ENCODE measurements at places on chromosomes 6 and 20.

DNA sequence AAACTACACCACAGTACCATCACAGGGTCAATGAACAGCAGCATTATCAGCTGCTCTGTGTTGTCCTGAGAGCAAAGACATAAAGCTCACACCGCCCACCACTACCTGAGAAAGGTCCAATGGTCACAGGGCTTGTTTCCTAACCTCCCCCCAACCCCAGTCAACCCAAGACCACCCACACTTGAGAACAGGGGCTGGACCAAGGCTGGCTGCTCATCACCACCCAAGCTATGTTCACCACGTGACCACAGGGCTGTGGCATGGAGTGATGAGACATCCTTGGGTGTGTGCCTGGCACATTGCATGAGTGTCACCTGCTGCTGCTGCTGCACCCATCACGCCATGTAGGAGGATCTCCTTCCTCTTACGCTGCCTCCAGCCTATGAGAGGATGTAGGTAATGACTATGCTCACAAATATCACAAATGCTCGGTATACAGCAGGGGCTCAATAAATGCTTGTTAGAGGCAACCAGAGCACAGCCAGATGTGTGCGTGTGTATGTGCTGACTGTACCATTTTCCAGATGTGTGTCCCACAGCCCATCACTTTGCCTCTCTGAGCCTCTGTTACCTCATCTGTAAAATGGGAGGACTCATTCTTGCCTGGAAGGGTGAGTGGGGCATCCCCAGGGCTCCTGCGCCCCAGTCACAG is 23.3 kb upstream of the SIRPA start:
- no peak for DNase-seq

- DNase-seq: no peak
Measured at GRCh38 chr6:41049955-41050354, 3.0 kb upstream of the APOBEC2 start.

- no peak for DNase-seq
Measured at GRCh38 chr20:49582413-49583334, 14.7 kb upstream of the PTGIS start.

DNA sequence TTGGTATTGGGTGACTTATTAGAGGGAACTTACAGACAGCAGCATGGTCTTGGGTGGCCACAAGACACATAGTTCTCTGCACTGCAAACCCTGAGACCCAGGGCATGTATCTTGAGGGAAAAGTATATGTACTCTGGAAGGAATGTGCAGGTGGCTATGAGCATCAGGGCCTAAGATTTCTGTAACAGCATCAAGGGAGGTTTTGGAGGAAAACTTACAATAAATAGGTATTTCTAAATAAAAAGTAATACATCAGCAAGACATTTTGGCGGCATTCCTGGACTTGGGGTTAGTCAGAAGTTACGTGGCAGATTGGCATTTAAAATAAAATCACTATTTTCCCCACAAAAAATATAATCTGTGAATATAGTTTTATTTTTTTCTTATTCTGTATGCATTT is 8.0 kb upstream of the STX7 start:
- DNase-seq: no peak

- DNase-seq: peak; percentile 70
Measured at GRCh38 chr20:5056801-5057599, 55.7 kb upstream of the SLC23A2 start.

DNA sequence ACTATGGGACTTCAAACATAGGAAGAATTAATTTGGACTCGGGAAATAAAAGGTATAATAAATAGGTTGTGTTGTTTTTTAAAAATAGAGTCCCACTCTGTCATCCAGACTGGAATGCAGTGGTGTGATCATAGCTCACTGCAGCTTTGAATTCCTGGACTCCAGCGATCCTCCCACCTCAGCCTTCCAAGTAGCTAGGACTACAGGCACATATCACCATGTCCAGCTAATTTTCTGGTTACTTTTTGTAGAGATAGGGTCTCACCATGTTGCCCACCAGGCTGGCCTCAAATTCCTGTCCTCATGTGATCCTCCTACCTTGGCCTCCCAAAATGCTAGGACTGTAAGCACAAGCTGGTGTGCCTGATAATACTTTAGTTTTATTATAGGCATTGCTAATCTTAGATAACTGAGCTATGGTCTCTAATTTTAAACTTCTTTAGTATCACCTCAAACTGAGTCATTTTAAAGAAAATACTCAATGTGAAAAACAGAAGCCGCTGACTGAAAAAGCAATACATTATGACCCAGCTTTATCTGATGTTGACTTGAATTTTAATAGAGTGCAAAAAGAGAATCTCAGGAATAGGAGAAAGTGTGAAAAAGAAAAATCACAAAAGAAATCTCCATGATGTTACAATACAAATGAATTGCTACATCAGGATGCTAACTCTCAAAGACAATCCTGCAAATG is 251.0 kb downstream of the RNGTT start:
- DNase-seq: no peak

GRCh38 chr6:107386340-107386739 is 73.0 kb downstream of the PDSS2 start:
- no peak for DNase-seq

GRCh38 chr6:25054469-25054868 is 118.7 kb upstream of the RIPOR2 start:
- no peak for DNase-seq

GRCh38 chr6:144898741-144899140 is 613.6 kb downstream of the UTRN start:
- DNase-seq: no peak

All from activated CD4-positive, alpha-beta T cell treated with anti-CD3 and anti-CD28 coated beads for 4 hours (primary cell).